ENCODE measurements at places on chromosomes 1 and 21.

DNA sequence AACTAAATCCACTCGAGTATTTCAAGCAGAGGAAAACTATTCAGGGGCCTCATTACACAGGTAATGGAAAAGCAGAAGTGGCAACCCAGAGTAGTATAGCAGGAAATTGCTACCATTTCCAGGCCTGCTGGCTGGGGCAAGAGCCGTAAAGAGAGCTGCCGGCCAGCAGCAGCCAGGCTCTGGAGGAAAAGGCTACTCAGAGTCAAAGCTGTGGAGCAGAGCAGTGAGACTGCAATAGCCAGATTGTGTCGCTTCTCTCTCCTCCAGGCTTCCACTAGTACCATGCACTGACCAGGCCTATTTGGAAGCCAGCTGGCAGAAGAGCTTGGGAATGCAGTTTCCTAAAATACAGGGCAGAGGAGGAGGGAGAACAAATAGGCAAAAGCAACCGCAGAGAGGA, 155.5 kb downstream of the OMA1 start:
- no peak for DNase-seq

- DNase-seq = no peak
Measured at GRCh38 chr1:92299477-92300150, 755 bp downstream of the RPAP2 start.

GRCh38 chr1:10693497-10694273, 102.8 kb downstream of the CASZ1 start:
- DNase-seq = no peak

GRCh38 chr1:91731815-91732214, 154.1 kb downstream of the TGFBR3 start:
- DNase-seq = peak; percentile 55

GRCh38 chr1:88647249-88647645, 36.8 kb upstream of the PKN2 start:
- DNase-seq = no peak

DNA sequence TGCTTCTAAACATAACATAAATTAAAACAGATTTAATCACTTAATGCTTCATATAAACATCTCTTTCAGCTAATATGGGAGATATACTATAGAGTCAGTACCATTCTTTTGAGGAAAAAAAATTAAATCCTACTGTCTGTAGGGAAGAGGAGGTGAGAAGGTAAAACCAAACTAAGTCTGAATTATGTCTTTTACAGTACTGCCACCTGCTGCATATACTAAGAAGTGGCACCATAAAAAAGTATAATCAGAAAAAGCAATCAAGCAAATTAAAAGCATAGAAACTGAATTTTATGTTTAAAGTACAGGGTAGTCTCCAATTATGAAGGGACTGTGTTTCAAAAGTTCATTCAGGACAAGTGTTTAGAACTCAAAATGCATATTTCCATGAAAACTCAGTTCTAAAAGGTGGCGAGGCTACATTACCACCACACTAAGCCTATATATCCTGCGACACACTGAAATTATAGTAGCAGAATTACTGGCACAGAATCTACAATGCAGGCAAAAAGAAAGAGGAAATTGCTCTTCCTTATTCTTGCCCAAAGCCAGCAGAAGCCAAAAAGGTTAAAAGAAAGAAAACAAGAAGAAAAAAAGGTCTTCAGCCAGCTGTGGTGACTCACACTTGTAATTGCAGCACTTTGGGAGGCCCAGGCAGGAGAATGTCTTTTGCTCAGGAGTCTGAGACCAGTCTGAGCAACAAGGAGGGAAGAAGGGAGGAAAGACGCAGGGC, 9.0 kb downstream of the NSL1 start:
- no peak for DNase-seq

- no peak for DNase-seq
Measured at GRCh38 chr1:53754484-53755312, 15.7 kb upstream of the GLIS1 start.

GRCh38 chr1:148362216-148362611, 120.9 kb downstream of the PPIAL4G start:
- no peak for DNase-seq

DNA sequence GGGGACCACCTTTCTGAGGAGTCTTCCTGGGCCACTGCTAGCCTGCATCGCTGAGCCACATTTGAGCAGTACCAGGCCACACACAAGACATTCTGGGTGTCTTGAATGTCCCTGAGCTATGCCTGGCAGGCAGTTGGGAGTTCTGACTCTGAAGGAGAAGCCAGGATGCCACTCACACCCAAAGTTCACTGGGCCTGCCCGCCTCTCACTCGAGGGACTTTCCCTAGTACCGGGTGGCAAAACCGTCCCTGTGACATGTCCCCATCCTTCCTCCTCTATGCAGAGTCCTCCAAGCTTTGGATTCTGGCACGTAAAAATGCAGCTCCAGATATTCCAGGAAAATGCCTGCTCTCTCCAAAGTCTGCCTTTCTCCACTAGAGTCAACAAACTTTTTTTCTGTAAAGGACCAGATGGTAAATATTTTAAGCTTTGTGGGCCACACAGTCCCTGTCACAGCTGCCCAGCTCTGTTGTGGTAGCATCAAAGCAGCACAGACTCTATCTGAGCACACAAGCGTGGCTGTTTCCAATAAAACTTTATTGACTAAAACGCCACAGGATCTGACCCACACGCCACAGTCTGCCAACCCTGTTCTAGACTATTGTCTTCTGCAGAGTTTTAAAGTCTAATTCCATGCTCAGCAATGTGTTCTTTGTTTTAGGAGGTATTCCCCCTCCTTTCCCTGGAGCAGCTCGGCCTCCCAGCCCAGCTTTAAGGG, 19.2 kb upstream of the GUCA2B start:
- DNase-seq = no peak

GRCh38 chr1:30129001-30129408, 594.4 kb downstream of the MATN1 start:
- no peak for DNase-seq

DNA sequence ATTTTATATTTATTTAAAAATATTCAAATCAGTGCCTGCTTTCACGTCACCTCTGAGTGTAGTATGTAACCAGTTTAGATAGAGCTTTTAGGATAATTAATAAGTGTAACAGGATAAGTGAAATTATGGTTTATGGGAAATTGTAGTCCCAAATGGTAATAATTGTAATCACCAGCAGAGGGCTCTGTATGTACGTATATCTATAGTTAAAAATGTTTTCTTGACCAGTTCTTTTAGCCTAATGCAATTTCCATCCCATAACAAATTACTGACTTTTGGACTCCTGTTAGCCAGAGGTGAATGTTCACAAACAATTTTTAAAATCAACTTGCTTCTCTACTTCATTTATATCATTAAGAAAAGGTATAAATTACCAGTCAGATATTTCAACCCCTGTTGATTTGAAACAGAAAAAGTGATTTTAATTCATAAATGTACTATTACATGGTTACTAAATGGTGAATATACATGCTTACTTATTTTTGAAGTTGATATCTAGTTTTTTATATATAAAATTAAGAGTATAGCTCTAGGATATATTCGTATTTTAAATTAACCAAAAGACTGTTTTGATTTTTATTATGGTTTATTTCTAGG, 25.3 kb downstream of the SLC30A7 start:
- DNase-seq = no peak

DNA sequence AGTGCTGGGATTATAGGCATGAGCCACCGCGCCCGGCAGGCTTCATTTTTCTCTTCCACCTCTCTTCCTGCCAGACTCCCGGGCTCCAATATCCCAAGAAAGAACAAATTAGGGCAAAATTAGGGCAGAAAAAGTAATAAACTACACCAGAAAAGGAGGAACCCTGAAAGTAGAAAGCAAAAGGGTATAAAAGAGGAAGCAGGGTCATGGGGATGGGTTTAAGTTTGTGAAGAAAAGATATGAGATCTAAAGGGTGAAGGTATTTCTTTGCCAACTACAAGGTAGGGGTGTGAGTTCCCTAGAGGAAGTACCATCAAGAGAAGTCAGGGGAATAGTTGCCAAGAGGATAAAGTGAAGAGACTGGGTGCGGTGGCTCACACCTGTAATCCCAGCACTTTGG, 9.9 kb downstream of the PTPN22 start:
- no peak for DNase-seq

DNA sequence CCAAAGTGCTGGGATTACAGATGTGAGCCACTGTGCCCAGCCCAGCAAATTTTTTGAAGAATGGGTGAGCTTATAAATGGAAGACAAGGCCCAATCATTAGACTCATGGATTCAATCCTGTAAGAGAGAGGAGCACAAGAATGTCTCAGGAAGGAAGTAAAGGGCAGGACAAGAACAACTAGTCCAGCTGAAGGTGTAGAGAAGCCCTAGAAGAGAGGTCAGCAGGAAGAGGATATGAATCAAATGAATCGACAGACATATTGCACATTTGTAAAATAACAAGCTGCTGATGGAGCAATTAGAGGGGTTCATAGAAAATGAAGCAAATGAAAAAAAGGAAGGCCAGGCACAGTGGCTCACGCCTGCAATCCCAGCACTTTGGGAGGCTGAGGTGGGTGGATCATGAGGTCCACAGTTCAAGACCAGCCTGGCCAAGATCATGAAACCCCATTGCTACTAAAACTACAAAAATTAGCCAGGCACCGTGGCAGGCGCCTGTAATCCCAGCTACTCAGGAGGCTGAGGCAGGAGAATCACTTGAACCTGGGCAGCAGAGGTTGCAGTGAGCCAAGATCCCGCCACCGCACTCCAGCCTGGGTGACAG, 74.9 kb downstream of the MIS18A start:
- DNase-seq = no peak

DNA sequence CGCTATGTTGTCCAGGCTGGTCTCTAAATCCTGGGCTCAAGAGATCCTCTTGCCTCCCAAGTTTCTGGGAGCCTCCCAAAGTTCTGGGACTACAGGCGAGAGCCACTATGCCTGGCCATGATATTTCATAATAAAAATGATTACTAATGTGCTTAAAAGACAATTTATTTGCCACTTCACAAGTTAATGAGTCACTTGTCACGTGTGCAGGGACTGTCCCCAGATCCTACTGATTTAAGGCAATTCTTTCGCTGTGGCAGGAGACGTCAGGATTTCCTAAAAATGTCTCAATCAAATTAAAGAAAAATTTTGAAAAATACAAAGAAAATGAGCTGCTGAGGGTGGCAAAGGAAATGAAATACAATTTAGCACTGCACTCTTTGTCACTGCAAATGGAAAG, 43.5 kb downstream of the B3GALNT2 start:
- DNase-seq = no peak

GRCh38 chr1:12327566-12327965, 97.7 kb downstream of the VPS13D start:
- no peak for DNase-seq

- no peak for DNase-seq
Measured at GRCh38 chr1:234527346-234527745, 48.4 kb upstream of the TARBP1 start.
